ENCODE measurements at places on chromosomes 13 and 19. TPM values are rescaled to one million over a fixed set of nuclear protein-coding genes. Genes with fewer than 3 reads are reported as not detected.

RFPL4A gene
- total RNA-seq, result not detected

GRCh38 chr13:109790086-109790485 is 3.7 kb upstream of the IRS2 start:
- DNase-seq, result no peak

ZNF575 gene
- total RNA-seq, result 1.3 TPM

DNA sequence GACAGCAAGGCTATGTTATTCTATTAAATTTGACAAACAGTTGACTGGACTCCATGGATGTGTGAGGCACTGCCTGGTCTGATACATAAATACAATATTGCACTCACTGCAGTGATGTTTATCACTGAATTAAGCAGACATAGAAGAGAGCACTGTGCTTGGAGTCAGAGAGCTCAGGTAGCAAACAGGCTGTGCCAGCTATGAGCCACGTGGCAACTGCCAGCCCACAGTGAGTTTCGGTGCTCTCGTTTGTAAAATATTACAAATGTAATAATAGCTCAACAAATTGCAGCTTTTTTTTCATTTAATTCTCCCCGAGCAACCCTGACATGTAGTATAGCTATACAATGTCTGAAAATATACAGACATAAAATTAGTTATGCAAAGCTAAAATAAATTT is 237.3 kb downstream of the NALCN start:
- DNase-seq, result no peak

GRCh38 chr13:40043764-40044163 is 388.3 kb downstream of the COG6 start:
- no peak for DNase-seq

PSPN gene
- total RNA-seq, result 0.79 TPM

DNA sequence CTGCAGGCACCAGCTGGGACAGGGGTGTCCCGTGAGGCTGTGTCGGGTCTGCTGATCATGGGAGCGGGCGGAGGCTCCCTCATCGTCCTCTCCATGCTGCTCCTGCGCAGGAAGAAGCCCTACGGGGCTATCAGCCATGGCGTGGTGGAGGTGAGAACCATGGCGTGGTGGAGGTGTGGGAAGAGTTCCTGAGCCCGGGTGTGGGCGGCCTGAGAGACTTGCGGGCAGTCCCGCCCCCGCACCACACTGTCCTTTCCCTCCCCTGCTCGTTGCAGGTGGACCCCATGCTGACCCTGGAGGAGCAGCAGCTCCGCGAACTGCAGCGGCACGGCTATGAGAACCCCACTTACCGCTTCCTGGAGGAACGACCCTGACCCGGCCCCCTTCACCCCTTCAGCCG is 10.7 kb downstream of the APLP1 start:
- DNase-seq, result no peak

CEACAM4 gene
- 0.49 TPM for total RNA-seq

ZNF112 gene
- total RNA-seq, result 3.1 TPM

DNA sequence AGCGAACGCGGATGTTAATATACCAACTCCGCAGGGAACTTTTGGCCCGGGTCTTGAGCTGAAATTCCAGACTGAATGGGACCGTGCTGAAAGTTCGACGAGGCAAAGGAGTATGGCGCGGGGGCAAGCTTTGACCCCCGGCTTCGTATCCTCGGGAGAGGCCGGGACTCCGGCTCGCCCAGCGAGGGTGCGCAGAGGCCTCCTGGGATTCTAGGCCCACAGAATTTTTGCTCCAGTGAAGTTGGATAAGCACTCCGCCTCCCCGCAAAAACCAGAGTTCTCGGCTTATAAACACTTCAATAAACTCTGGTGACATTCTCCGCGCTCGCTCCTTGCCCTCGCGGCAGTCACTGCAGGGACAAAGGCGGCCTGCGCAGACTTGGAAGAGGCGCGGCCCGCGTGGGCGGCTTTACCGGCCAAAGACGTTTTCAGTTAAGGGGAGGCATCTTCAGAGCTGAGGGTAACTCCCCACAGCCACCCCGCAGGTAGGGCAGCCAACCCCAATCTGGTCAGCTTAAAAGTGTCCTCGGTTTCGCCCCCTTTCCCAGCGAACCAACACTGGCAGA is 112.6 kb downstream of the KCNRG start:
- no peak for DNase-seq

TEKTIP1 gene
- 0.73 TPM for total RNA-seq

- DNase-seq, result no peak
Observed at GRCh38 chr19:34269489-34269888, 15.1 kb downstream of the GARRE1 start.

DNA sequence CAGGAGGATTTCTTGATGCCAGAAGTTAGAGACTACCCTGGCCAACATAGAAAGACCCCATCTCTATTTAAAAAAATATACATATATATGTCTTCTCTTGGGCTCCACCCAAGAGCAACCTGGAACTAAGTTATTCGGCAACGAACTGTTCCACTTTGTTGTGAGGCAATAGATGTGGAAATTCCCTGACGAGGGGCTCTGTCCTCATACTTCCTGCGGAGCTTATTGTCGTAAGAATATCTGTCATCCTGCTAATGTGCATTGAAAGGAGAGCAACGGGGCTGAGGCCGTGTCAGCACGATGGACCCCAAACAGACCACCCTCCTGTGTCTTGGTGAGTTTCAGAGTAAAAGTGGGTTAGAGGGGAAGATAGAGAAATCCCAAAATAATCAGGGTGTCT is at the start of gene FCAR:
TSS of gene FCAR (plus strand) at position 246 of the 400 bp plus-strand sequence. CDS start at position 301, 55 bp downstream.
- no peak for DNase-seq

EXOSC5 gene
- 33.7 TPM for total RNA-seq

DNA sequence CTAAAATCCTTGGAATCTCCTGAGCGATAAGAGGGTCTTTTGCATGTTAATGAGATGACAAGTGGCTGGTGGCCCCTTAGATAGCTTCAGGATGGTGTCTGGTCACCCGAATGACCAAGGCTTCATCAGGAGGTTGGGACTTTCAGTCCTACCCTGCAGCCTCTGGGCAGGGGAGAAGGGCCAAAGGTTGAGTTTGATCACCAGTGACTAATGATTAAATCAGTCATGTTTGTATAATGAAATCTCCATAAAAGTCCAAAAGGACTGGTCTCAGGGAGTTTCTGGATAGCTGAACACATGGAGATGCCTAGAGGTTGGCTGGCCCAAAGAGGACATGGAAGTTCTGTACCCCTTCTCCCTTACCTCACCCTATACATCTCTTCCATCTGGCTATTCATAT is 316.2 kb downstream of the MTUS2 start:
- DNase-seq, result no peak

- no peak for DNase-seq
Observed at GRCh38 chr13:59247171-59247570, 916.6 kb downstream of the DIAPH3 start.

- DNase-seq, result no peak
Observed at GRCh38 chr13:30398601-30399072, 23.7 kb upstream of the UBE2L5 start.
